NCI-H2081 (cell line): ENCODE measurements at places on chromosomes 2 and 18.

DNA sequence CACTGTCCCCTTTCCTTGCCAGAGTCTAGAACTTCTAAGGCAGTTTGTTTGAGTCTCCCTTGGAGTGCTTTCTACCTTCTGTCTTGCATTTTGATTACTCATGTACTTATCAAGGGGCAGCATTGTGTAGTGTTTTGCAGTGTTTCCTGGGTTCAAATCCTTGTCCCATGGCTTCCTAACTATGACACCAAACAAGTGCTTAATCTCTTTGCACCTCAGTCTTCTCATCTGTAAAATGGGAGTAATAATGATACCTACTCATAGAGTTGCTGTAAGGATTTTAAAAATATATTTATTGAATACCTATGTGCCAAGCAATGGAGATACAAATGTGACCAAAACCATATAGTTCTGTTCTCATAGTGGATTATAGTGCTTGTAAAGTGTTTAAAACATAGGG lies 105.5 kb upstream of the PKDCC start:
- DNase-seq: no peak

GRCh38 chr2:158619496-158619895 lies 162.7 kb downstream of the PKP4 start:
- peak; percentile 1 for DNase-seq

DNA sequence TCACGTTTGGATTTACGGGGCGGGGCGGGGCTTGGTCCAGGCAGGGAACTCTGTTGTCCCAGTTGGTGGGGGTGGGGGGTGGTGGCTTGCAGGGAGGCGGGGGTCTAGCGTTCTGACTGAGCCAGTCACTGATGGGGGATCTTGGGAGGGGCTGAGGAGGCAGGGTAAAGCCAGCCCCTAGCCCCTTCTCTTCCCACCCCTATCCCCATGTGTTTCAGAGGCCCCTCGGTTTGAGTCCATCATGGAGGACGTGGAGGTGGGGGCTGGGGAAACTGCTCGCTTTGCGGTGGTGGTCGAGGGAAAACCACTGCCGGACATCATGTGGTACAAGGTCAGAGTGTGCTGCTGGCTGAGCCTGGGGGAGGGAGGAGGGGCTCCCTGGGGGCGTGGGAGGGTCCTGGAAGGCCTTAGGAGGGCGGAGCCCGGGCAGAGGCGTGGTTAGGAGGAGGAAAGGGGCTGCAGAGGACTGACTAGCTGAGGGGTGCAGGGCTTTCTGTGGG lies 22.0 kb upstream of the GMPPA start:
- DNase-seq: no peak

DNA sequence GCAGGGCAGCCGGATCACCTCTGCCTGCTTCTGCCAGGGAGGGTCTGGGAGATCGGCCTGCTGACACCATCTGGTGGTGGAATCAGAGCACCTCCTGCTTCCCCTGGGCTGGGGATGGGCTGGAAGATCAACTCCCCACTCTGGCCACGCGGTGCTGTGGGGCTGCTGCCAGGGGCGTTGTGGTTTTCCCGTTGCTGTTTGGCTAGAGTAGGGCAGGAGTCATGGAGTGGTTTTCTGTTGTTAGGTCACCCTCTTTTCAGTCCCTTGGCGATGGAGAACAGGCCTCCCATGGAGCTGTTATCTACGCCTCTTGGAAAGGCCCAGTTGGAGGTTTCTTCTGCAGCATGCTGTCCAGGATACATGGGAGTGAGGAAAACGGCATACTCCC lies 15.2 kb downstream of the BCL2L11 start:
- no peak for DNase-seq

GRCh38 chr2:118672571-118673158 lies 174.8 kb downstream of the EN1 start:
- DNase-seq: no peak

DNA sequence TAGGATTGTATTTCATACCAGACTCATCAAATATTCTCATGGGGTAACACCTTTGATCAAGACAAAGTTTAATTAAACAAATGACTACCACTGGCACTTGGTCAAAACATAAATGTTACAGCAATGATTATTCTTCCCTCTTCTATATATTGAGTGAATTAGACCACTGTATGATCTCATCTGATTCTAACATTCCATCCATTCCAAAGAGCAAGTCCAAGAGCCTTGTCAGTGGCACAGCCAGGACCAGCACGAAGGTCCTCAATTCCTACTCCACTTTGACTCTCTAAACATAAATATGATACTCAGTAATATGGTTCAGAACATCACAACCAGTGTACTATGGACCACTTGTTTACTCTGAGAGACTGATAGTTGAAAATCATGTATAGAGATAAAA lies 86.4 kb downstream of the AP1S3 start:
- no peak for DNase-seq

GRCh38 chr18:80041424-80041823 lies 7.2 kb downstream of the RBFA start:
- no peak for DNase-seq

DNA sequence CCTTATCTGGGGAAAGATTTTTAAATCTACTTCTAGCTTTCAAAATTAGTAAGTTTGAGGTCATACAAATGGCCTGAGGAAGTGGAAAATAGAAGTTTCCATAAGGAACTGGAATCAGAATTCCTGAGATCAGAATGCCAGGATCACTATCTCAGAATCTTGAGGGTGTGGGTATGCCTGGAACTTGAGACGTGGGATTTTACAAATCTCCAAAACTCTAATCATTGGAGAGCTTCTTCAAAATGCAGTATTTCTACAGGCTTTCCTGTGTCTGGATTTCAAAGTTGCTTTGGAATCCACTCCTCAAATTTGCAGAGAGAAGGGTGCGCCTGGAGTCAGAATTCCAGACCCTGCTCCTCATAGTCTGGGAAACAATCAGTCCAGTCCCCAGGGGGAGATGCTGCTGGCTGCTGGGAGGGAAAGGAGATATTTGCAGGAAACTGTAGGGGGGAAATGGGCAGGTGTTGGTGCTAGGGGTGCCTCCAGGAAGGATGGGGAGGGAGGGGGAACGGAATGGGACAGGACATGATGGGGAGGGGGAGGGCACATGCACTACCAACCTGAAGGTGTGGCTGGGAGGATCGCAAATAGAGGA lies 31.0 kb upstream of the CATIP start:
- peak; percentile 3 for DNase-seq

GRCh38 chr2:167293943-167294775 lies 405.9 kb downstream of the XIRP2 start:
- DNase-seq: no peak

- DNase-seq: no peak
Measured at GRCh38 chr2:3453190-3453999, 65.9 kb downstream of the ADI1 start.

DNA sequence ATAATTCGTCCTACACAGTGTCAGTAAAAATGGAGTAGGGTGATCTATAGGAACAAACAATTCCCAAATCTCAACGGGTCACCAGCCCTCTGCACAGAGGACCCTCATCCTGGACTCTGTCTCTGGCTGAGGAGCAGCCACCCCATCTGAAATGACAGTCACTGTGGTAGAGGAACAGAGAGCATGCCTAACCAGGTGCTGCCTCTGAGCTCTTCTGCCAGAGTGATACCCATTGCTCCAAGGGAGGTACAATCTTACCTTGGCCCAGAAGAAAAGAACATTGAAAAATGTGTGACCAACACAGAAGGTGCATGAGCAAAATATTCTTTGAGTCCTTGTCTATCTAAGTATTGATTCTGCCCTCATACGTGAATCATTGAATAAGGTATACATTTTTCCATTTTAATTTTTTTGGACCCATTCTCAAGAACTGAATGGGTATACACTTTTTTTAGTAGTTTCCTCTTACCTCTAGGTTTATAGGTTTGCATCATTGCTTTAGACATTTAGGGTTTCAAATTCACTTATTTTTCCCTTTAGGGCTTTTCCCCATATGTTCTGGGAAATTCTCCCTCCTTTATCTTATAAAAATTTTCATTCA lies 8.7 kb downstream of the SP140 start:
- DNase-seq: no peak

DNA sequence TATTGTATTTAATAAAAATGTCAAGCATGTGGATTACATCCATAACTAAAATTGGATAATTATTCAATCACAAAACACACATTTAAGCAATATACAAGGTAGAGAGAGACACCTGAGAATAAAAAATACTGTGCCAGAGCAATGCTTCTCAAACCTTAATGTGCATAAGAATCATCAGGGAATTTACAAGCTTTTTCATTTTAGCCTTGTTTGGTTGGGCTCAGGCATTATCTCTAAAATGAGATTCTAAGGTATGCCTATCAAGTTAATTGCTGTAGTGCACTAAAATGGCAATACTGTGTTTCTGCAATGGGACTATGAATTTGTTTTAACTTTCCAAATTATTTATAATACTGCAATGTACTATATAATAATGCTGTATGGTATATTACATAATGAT lies 983 bp downstream of the MOB1A start:
- DNase-seq: no peak

GRCh38 chr2:58098254-58099095 lies 51.9 kb downstream of the VRK2 start:
- DNase-seq: no peak

- DNase-seq: no peak
Measured at GRCh38 chr2:83674050-83674449, 785.0 kb downstream of the SUCLG1 start.

DNA sequence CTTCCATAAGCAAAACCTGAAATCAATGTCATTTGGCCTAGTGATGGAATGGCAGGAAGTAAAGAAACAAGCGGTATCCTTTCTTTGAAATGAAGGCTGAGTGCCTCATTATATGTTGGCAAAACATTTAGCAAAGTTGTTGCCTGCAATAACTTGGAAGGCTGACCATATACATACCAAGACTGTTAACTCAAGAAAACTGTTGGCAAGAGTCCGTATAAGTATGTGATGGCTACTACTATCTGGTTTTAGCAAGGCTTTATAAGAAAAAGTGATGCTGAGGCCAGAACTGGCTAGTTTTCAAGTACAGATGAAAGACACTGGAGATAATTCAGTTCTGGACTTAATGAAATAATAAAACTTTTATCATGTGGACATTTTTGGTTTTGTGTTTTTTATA lies 356.2 kb downstream of the ZNF521 start:
- DNase-seq: no peak

DNA sequence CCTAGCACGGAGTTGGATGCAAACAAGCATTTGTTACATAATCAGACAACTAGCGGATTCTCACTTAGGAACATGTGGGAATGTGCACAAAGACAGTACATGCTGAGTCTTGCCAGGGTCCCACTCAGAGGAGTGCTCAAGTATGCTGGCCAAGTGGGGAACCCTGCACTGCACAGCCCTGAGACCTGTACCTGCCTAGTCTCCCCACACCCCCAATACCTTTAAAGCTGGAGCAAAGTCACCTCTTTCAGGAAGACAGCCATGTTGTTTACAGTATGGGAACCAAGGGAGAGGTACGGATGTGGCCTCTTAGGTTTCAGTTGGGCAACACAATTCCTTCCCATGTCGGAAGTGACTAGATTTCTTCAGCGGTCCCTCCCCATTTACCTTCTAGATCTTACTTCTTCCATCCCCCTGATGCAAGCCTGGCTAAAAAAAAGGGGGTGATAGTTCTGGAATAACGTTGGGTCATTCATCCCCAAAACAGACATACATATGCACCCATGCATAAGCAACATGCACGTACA lies 10.7 kb downstream of the CXCR1 start:
- DNase-seq: no peak

GRCh38 chr18:32289483-32290075 lies 99.7 kb downstream of the MEP1B start:
- DNase-seq: peak; percentile 77

- DNase-seq: no peak
Measured at GRCh38 chr2:64221935-64222334, 77.7 kb upstream of the PELI1 start.

DNA sequence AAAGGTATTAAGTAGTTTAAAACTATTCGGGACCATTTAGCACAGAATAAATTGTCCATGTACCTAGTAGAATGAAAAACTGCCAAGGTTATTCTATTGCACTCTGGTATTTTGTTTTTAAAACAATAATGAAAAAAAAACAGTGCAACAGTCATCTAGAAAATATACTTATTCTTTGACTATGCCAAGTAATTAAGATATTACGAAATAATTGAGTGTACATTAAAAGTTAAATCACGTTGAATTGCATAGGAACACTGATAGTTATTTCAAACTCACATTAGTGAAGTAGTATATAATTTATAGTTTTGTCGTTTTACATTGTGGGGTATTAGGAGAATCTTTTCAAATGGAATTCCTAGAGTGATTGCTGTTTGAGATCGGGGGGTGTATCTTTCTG lies 20.1 kb downstream of the R3HDM1 start:
- no peak for DNase-seq

GRCh38 chr2:30421604-30422443 lies 25.2 kb upstream of the LCLAT1 start:
- peak; percentile 22 for DNase-seq

- no peak for DNase-seq
Measured at GRCh38 chr2:199705538-199705937, 145.5 kb downstream of the FTCDNL1 start.

GRCh38 chr2:238389988-238390589 lies 36.6 kb upstream of the ASB1 start:
- peak; percentile 92 for DNase-seq

GRCh38 chr2:162890690-162891311 lies 52.2 kb upstream of the KCNH7 start:
- DNase-seq: peak; percentile 78

GRCh38 chr2:105057005-105057404 lies 19.1 kb downstream of the MRPS9 start:
- no peak for DNase-seq
